SK-N-DZ (cell line): ENCODE measurements at places on chromosomes 11 and 22.

- DNase-seq = no peak
These were observed 20.6 kb upstream of the NDUFC2 start for GRCh38 chr11:78100261-78100660.

GRCh38 chr11:29937526-29937925 lies 79.3 kb downstream of the KCNA4 start:
- no peak for DNase-seq

DNA sequence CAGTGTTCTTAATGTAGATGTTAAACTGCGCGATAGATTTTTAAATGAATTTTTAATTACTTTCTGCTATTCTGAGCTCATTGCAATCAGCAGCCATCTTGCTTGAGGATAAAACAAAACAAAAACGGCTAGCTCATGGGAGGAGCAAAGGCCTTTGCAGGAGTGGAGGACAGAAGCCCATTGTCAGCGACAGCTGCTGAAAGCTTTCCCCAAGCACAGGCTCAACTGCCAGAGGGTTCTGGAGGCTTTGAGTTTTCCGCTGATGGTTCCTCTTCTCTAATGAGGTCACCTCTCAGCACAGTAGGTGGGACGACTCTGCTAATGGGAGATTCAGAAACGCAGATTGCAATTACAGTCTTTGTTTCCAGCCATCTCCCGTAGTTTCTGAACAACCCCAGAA lies 167.1 kb upstream of the TTC12 start:
- peak; percentile 58 for DNase-seq

GRCh38 chr11:1310772-1311468 lies 1.5 kb upstream of the TOLLIP start:
- no peak for DNase-seq

DNA sequence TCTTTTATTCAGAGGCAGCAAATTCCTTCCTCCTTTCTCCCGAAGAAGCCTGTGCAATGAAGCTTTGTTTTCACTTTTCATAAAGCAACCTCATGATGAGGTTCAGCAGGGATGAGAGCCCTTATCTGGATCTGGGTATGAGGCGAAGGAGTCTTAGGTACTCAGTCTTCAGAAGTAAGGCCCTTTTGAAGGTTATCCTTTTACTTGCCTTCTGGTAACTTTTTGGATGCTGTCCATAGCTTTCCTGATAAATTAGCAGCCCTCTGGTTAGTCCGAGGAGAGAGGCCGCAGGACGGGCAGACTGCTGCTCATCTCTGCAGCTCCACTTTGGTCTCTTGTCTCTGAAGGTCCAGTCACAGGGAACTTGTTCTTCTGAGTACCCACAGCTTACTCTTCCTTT lies 1.1 kb downstream of the TRIM22 start:
- DNase-seq = no peak

- no peak for DNase-seq
These were observed 44.9 kb downstream of the GRAMD1B start for GRCh38 chr11:123474994-123475393.

DNA sequence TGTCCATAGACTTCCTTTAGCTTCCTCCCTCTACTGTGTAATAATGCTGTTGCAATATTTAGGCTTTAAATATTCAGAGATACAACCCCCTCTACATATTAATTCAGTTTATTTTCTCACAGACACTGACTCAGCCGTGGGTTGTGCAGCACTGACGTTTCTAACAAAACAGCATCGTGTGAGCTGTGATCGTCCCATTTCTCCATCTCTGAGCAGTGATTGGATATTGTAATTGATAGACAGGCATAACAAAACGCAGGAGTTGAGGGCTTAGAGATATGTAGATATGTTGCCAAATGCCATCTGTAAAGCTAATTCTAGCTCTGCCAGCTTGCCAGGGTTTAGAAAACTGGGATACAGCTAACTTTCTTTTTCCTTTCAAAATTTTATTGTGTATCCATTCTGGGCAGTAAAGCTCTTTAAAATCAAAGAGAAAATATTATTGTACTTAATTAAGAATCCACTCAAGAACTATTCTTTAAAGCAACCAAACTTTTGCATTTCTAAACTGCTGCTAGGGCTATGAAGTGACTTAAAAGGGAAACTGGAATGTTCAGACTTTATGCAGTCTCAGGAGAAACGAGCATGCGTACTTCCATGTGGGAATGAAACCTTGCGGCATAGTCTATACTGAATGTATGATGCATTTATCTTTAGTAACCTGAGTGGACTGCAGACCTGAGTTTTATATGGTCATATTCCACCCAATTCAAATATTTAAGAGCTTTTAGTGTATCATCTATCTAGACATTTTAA lies 22.7 kb downstream of the BTBD10 start:
- peak; percentile 55 for DNase-seq

DNA sequence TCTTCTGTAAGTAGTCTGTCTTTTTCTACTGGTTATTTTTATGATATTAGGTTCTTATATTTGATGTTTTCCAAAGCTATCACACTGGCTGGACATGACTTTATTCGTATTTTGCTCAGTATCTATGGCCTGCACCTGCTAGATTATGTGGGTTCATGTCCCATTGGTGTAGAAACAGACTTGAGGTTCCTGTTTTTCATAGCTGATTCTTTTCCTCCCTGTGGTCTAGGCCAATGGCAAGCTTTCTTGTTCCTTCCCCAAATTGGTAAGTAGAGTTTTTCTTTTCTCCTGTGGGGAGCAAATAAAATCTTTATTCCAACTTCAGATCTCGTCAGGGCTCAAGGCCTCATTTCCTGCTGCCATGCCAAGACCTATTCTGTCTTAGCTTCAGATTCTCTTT lies 30.2 kb upstream of the SWAP70 start:
- DNase-seq = no peak

GRCh38 chr22:31144223-31144622 lies 3.9 kb upstream of the PLA2G3 start:
- DNase-seq = no peak

- DNase-seq = no peak
These were observed 29.6 kb downstream of the SOX6 start for GRCh38 chr11:16326679-16327297.

GRCh38 chr22:28025333-28025732 lies 106.3 kb upstream of the PITPNB start:
- peak; percentile 90 for DNase-seq

DNA sequence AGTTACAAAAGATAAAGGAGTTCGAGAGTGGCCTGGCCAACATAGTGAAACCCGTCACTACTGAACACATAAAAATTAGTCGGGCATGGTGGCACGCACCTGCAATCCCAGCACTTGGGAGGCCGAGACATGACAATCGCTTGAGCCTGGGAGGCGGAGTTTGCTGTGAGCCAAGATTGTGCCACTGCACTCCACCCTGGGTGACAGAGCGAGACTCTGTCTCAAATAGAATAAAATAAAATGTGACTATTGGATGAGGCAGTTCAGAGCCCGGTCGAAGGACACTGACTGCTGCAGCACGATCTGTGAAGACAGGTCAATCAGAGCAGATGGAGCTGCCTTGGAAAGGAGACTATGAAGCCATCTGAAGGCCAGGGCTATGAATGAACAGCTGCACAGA lies 37.7 kb upstream of the ANO1 start:
- DNase-seq = no peak

DNA sequence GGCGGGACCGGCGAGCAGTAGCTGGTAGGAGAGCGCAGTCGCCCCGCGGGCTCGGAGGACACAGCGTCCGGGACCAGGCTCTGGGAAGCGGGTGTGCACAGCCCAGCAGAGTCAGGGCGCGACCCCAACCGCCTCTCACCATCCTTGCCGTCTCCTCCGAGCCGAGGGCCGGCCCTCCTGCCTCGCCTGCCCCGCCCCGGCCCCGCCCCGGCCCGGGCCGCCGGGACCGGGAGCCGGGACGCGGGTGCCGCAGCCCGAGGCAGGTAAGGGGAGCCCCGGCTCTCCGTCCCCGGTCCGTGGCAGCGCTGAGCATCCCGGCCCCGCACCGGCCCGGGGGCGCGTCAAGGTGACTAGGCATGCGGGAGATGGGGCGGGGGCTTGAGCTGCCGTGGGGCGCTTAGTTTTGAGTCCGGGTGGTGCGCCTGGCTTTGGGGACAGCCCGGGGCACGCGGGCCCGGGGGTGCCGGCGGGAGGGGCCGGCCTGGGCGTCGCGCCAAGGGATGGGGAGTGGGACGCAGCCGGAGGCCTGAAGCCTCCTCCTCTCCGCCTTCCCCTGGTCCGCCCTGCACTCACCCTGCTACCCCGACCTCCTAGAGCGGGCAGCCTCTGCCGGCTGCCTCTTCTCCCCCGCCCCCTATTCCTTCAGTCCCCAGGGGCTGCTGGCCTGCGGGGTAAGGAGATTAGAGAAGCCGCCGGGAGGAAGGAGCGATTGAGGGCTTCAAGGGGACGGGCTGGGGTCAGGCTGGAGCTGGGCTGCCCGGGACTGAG lies at the start of gene ABCG4:
TSS of gene ABCG4 (plus strand) at position 35 of the 768 bp plus-strand sequence. CDS start 914 bp downstream, outside the sequence.
- DNase-seq = peak; percentile 41

DNA sequence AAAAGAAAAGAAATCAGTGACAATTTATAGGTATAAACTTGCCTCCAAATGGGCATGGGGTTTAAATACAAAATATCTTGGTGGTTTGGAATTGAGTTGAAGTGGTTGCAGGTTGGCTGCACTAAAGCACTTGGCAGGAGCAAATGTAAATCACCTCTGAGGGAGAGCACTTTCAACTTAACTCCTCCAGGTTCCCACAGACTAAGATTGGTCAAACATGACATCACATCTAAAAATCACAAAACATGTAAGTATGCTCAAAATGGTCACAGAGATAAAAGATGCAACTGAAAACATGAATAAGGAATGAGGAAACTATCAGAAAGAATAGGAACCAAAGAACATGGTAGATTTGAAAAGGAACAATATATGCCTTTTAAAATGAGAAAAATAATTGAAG lies 12.3 kb upstream of the SHANK3 start:
- DNase-seq = no peak

GRCh38 chr11:94938095-94939055 lies 35.0 kb downstream of the CWC15 start:
- DNase-seq = no peak

DNA sequence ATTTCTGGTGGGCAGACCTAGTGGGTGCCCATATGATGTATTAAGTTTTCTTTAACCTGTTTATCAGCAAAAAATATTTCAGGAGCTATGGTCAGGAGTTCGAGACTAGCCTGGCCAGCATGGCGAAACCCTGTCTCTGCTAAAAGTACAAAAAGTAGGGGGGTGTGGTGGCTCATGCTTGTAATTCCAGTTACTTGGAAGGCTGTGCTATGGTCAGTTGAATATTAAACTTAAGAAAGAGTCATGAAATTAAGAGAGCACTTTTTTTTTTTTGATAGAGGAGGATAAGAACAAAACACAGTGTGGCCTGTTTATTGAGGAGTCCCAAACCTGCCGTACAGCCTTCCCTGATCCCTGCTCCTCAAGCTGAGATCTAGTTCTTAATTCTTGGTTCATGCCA lies 29.8 kb downstream of the OR6Q1 start:
- DNase-seq = no peak

DNA sequence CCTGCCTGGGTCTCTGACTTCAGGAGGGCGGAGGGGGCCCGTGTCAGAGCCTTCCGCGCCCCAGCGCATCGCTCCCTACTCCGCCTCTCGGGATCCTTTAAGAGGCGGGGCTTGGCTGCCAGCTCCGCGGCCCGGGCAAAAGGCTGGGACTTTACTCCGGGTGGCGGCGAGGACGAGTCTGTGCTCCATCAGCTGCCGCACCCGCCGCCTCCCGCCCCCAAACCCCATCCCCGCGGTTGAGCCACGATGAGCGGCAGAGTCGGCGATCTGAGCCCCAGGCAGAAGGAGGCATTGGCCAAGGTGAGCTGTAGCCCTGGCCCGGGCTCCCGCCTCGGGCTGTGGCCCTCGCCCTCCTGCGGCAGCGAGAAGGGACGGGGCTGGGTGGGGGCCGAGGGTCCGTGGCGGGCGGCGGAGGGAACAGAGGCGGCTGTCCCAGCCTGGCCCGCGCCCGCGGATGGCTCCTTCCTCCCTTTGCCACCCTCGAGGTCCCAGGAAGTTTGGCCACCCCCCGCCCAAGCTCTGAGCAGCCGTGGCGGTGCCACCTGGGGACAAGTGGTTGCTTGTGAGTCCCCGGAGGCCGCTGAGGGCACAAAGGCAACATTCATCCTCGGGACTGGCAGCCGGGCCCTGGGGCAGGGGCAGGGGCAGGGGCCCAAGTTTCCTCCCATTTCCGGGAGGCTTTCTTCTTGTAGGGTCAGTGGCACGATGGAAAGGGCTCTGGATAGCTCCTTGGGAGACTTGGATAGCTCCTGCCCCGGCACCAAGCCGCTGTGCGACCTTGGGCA lies at the start of gene SEC14L2:
TSS of gene SEC14L2 (plus strand) at position 148 of the 785 bp plus-strand sequence. CDS start at position 247, 99 bp downstream.
- peak; percentile 54 for DNase-seq

DNA sequence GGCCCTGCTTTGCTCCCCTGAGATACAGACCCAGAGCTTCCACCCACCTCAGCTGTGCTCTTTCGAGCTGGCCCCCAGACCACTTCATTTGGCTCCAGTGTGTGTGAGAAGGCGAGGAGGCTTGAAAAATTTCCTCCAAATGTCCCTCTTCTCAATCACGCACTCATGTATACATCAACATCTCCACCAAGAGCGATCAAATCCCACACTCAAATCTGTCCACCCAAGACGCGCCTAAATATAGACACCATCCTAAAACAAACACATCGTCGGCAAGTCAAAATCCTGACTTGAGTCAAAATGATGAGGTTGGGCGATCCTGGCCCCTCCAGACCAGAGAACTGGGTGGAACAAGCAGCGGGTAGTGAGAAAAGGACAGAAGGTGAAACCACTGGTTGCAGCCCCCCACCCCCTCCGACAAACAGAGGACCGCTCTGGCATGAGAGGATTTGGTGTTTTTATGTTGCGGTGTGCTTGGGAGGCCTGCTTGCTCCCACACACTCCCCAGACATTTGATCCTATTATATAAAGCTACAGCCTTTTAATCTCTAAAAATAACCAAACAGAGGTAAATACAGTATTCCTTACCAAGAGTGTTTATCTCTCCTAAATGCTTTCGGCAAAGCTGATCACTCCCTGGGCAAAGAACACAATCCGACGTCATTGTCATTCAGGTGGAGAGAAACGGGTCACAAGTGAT lies 10.2 kb downstream of the MN1 start:
- DNase-seq = no peak

- DNase-seq = peak; percentile 6
These were observed 27.9 kb downstream of the GUCY1A2 start for GRCh38 chr11:106990331-106990730.

GRCh38 chr11:112082729-112083128 lies 3.8 kb downstream of the TIMM8B start:
- DNase-seq = no peak

DNA sequence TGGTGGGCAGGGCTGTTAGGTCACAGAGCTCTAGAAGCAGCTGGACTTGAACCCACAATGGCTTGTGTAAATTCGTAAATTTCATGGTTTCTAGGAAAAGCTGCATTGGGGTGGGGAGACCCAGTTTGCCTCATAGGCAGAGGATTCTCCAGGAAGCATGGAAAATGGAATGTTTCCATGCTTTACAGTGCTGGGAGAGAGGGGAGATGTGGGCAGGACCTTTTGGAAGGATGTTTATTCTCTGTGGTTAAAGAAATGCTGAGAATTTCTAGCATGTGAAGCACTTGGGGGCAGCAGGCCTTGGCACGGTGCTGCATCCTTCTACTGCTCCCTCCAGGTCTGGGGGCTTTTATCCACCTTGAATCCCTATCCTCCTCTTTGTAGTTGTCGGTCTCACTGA lies 46.3 kb downstream of the TRAF6 start:
- DNase-seq = no peak
